ENCODE measurements at places on chromosomes 1 and 21. TPM values are rescaled to one million over a fixed set of nuclear protein-coding genes. Genes with fewer than 3 reads are reported as not detected.

The LCE2C gene
- total RNA-seq, result not detected

The CRNN gene
- not detected for total RNA-seq

The REN gene
- not detected for total RNA-seq

The SPATA46 gene
- not detected for total RNA-seq

GRCh38 chr1:205062319-205062718 is 19.3 kb downstream of the CNTN2 start:
- H3K27me3 ChIP-seq, result no peaks in the 10 kb centered on the region
- no peaks in the 10 kb centered on the region for H3K36me3 ChIP-seq
- no peaks in the 10 kb centered on the region for H3K4me1 ChIP-seq

- H3K27ac ChIP-seq, result no peak overlapping the region
- H3K4me3 ChIP-seq, result no peak overlapping the region
- no peaks in the 10 kb centered on the region for H3K36me3 ChIP-seq
Observed at GRCh38 chr1:27633298-27633610, 1.7 kb downstream of the FGR start.

GRCh38 chr1:84720221-84720780 is 30.0 kb upstream of the SSX2IP start:
- no peaks in the 10 kb centered on the region for H3K36me3 ChIP-seq
- DNase-seq, result no peak
- H3K27me3 ChIP-seq, result no peaks in the 10 kb centered on the region
- H3K4me3 ChIP-seq, result no peak overlapping the region
- peak overlapping the region; percentile 62 for H3K27ac ChIP-seq

DNA sequence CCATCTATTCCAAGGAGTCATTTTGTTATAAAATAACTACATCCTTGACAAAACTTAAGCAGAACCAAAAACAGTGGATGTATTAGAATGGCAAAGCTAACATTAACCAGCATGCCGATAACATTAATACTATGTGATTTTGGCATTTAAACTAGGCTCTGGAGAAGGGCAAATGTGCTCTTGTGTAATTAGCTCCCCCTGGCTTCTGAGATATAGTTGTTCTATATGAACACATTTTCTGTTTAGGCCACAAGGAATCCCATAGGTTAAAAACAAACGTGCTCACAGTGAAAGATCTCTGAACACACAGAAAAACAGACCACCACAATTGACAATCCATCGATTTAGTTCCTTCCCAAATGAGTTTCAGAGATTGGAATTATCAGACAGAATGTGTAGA is 57.4 kb upstream of the TARS2 start:
- no peaks in the 10 kb centered on the region for H3K27me3 ChIP-seq
- no peak overlapping the region for H3K27ac ChIP-seq
- DNase-seq, result no peak
- H3K36me3 ChIP-seq, result peaks cover 14% of the 10 kb centered on the region

DNA sequence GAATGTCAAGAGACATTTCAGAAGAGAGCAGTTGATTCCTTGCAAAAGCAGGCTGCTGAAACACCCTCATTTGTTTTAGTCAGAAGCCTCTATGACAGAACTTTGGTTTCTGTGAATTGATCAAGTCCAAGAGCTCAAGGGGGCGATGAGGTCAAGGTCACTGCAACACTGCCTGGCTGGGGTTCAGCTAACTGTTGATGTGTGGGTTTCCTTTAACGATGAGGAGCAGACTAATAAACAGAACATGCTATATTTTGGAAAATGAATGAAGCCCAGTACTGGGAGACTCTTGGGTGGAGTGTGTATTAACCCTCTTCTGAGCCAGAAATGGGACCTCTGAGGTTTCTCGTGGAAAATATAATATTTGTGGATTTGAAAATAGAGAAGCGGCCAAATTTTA is 109.3 kb downstream of the ZC3H11B start:
- H3K4me1 ChIP-seq, result peaks cover 32% of the 10 kb centered on the region
- H3K36me3 ChIP-seq, result no peaks in the 10 kb centered on the region
- no peak overlapping the region for H3K27ac ChIP-seq
- DNase-seq, result no peak
- no peaks in the 10 kb centered on the region for H3K27me3 ChIP-seq
- H3K4me3 ChIP-seq, result no peak overlapping the region

DNA sequence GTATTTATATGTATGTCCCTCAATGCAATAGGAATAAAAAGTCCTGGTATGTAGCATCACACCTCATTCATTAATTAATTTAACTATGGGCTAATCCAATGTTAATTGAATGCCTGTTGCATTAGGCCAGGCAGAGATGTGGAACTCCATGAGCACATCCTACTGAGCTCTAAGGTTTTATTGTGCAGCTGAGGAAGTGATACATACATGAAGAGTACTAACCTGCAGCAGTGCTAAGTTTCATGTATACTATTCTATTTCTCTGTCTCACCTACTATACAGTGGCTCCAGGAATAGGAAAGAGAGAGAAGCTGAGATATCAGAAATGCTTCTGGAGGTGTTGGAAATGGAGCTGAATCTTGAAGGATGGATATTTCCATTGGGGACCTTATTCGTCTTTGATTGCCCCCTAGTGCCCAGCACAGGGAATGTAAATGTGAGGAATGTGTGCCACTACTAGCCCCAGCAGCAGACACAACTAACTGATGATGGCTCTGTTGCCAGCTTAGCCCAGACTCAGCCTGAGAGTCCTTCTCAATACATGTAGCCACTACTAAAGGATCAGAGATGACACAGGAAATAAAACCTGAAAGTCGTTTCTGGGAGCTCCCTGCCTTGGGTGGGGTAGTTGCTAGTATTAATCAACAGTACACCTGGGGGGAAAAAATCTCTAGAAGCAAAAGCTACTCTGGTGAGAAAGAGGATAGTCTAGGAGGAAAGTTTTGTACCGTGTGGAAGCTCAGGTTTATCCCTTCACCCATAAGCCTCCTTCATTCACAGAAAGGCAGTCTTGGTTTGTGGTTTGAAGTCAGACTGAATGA is 173.3 kb upstream of the FOXD3 start:
- no peak overlapping the region for H3K27ac ChIP-seq
- no peaks in the 10 kb centered on the region for H3K4me1 ChIP-seq
- H3K36me3 ChIP-seq, result no peaks in the 10 kb centered on the region
- peak; percentile 17 for DNase-seq

GRCh38 chr1:53754484-53755312 is 15.7 kb upstream of the GLIS1 start:
- no peak overlapping the region for H3K4me3 ChIP-seq
- DNase-seq, result no peak

DNA sequence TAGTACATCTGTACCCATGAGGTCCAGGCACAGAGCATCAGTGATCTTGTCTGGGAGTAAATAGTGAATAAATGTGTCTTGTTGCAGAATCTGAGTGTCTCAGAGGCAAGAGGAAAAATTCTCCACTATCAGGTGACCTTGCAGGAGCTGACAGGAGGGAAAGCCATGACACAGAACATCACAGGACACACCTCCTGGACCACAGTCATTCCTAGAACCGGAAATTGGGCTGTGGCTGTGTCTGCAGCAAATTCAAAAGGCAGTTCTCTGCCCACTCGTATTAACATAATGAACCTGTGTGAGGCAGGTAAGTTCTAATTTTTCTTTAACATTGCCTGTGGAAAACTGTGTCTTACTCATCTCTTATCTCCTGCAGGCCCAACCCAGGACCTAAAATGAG is 43.1 kb downstream of the IL12RB2 start:
- H3K27me3 ChIP-seq, result no peaks in the 10 kb centered on the region
- H3K27ac ChIP-seq, result no peak overlapping the region
- no peak overlapping the region for H3K4me3 ChIP-seq

DNA sequence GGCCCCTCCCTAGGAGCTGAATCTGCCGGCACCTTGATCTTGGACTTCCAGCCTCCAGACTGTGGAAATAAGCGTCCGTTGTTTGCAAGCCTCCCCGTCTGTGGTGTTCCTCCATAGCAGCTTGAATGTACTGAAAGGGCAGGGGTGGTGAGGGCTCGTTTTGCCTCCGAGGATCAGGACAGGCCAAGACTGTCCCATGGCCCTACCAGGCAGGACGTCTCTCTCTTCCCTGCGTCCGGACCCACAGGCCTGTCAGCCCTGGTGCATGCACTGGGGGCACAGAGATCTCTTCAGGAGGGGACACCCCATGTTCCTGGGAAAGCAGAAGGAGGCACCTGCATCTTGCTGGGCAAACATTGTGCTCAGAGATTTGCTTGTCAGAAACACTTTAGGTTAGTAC is 156.3 kb upstream of the C1orf174 start:
- H3K4me1 ChIP-seq, result no peaks in the 10 kb centered on the region
- H3K4me3 ChIP-seq, result no peak overlapping the region
- no peaks in the 10 kb centered on the region for H3K36me3 ChIP-seq
- DNase-seq, result no peak
- no peak overlapping the region for H3K27ac ChIP-seq

DNA sequence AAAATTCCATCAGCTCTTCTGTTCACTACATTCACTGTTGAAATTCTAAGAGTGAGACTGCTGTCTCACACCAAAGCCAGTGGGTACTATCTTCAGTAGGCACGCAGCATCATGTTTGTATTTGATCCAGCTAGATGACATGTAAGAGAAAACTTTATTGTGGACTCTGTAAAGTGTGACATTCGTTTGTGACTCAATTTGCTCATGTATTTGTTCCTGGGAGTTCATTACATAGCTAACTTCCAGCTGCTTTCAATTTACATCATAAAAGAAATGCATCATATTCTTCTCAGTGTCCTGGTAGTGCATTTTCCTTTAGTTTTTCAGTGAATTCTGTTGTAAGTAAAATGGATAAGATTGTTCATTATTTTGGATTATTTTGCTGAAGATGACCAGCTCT is 31.4 kb downstream of the CTH start:
- no peaks in the 10 kb centered on the region for H3K4me1 ChIP-seq
- no peaks in the 10 kb centered on the region for H3K27me3 ChIP-seq
- H3K4me3 ChIP-seq, result no peak overlapping the region
- H3K27ac ChIP-seq, result no peak overlapping the region
- peaks cover 4% of the 10 kb centered on the region for H3K36me3 ChIP-seq

DNA sequence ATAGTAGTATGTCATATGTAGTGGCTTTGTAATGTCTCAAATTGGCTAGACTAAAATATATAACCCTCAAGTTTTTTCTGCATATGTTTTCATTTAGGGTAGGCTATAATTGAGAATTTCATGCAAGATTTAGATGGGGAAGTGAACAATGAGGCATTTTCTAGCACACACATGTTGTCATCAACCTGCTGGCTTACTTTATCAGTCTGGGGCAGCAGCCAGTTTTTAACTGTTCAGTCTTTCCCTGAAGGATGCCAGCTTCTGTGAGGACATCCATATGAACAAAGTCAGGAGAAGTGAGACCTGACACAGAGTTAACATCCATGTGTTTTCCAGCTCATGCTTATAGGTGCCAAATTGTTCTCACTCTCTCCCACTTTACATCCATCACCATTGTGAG is 74.7 kb upstream of the OLFM3 start:
- DNase-seq, result no peak
- no peak overlapping the region for H3K27ac ChIP-seq
- no peaks in the 10 kb centered on the region for H3K27me3 ChIP-seq
- H3K36me3 ChIP-seq, result no peaks in the 10 kb centered on the region
- no peaks in the 10 kb centered on the region for H3K4me1 ChIP-seq

- no peaks in the 10 kb centered on the region for H3K4me1 ChIP-seq
- DNase-seq, result no peak
- H3K4me3 ChIP-seq, result no peak overlapping the region
- no peak overlapping the region for H3K27ac ChIP-seq
- H3K36me3 ChIP-seq, result no peaks in the 10 kb centered on the region
Observed at GRCh38 chr1:87224201-87224600, 104.5 kb upstream of the LMO4 start.

GRCh38 chr21:42151148-42151947 is 67.6 kb upstream of the ABCG1 start:
- H3K27me3 ChIP-seq, result peaks cover 21% of the 10 kb centered on the region
- no peak overlapping the region for H3K27ac ChIP-seq
- no peaks in the 10 kb centered on the region for H3K36me3 ChIP-seq
- no peak overlapping the region for H3K4me3 ChIP-seq

GRCh38 chr1:26574018-26574417 is 44.5 kb downstream of the RPS6KA1 start:
- H3K27me3 ChIP-seq, result no peaks in the 10 kb centered on the region
- H3K4me1 ChIP-seq, result peaks cover 2% of the 10 kb centered on the region
- DNase-seq, result no peak
- H3K4me3 ChIP-seq, result no peak overlapping the region
- H3K36me3 ChIP-seq, result peaks cover 8% of the 10 kb centered on the region

GRCh38 chr21:15539376-15539775 is 190.4 kb upstream of the USP25 start:
- H3K4me1 ChIP-seq, result no peaks in the 10 kb centered on the region
- H3K4me3 ChIP-seq, result no peak overlapping the region
- no peaks in the 10 kb centered on the region for H3K36me3 ChIP-seq
- no peak overlapping the region for H3K27ac ChIP-seq
- DNase-seq, result no peak
- H3K27me3 ChIP-seq, result no peaks in the 10 kb centered on the region

GRCh38 chr1:236854605-236854983 is 59.5 kb downstream of the MTR start:
- H3K27ac ChIP-seq, result no peak overlapping the region
- DNase-seq, result no peak
- no peaks in the 10 kb centered on the region for H3K27me3 ChIP-seq
- no peaks in the 10 kb centered on the region for H3K4me1 ChIP-seq
- H3K4me3 ChIP-seq, result no peak overlapping the region

DNA sequence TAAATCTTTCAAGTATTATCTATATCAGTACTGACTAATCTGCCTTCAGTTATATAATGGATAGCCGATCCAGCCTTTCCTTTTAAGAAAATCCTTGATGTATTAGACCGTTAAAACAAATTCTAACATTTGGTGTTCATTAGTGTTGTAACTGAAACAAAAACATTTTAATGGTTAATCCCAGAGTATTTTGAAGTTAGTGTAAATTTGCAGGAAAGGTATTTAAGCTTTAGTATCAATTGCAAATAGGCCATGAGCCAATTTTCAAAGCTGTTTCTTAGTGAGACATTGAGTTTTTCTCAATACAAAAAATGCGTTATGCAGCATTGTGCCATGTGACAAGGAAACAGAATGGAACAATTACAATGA is 29.6 kb downstream of the DISP1 start:
- no peak for DNase-seq
- H3K4me1 ChIP-seq, result peaks cover 18% of the 10 kb centered on the region

DNA sequence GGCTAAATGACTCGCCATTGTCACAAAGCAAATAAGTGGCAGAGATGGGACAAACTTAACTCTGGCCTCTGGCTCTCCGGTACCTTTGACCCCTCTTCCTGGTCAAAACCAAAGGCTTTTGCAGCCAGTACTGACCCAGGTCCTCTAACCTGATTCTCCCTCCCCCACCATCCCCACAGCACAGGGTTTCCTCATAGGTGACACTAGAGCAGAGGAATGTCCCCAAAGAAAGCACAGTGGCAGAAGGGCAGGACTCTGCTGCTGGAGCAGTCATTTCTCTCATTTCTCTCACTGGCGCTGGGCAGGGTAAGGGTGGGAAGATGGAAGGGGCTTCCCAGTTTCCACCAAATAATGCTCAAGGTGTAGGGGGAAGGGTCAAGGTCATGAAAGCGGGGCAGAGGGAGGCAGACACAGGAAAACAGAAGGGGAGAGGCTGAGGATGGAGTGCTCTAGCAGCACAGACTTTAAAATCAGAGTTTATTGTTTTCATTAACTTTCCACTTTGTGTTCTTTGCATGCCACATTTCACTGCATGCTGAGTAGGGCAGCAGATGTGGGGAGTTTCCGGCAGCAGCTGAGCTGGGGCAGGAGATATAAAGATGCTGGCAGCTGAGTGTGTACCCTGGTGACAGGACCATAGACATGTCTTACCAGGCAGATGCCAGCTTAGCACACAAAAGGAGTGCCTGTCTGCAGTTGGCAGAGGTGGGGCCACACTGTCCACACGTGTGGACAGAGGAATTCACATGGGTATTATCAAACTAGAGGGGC is 80.5 kb downstream of the FAM78B start:
- H3K4me1 ChIP-seq, result peaks cover 8% of the 10 kb centered on the region
- H3K27me3 ChIP-seq, result peaks cover 3% of the 10 kb centered on the region
- no peaks in the 10 kb centered on the region for H3K36me3 ChIP-seq
- no peak for DNase-seq
